RPMI7951 (cell line): ENCODE measurements at places on chromosomes 3 and 15.

DNA sequence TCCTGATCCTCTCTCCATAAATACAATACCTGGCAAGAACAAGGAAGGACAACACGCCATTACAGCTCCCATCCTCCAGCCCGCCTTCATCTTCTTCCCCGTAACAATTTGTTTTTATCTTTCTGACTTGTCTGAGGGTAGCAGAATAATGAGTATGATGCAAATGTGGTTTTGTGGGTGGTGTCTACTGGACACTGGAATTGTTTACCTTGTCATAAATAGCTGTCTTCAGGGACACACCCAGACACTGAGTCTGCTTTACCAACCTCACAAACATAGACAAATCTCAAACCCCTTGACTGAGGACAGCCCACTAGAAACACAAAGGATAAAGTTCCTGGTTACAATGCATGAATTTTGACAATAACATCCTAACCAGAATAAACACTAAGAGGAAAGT, 13.4 kb downstream of the WDR72 start:
- no peak for DNase-seq

- no peak for DNase-seq
These were observed 580.4 kb downstream of the ROBO1 start for GRCh38 chr3:79187426-79187825.

DNA sequence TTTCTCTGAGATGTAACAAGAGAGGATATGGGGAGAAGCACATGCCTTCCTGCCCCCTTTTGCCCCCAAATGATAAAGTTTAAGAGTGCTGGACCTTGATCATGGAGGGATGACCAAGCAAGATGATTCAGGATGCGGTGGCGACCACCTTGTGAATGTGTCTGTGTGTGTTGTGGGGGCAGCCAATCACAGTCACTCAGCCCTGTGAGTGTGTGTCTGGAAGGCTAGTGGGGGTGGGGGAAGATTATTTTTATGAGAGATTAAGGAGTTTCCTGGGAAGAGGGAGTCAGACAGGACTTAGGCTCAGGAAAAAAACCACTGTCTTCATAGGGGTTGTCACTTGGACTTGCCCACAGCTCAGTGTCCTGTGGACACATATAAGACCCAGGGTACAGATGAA, 57.8 kb upstream of the KY start:
- peak; percentile 37 for DNase-seq

DNA sequence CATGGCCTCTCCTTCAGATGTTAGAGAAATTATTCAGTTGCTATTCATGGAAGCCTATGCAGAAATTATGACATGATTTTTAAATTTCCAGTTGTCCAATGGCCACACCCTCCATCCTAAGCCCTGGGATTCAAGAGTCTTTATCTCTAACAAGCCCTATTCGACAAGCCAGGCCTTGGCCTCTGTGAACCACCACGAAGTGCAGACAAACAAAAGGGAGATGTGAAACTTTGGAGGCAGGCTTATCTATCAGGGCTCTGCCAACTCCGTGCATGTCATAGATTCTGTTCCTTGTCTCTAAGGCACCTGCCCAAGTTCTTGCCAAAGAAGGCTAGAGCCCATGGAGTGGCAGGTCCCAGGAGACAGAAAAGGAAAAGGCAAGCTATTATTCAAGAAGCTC, 212.4 kb upstream of the ADAMTS9 start:
- no peak for DNase-seq

- peak; percentile 87 for DNase-seq
These were observed 62.8 kb downstream of the FMN1 start for GRCh38 chr15:33131552-33132232.

- DNase-seq = peak; percentile 63
These were observed 140.5 kb upstream of the TBL1XR1 start for GRCh38 chr3:177337541-177338331.

GRCh38 chr3:138916824-138917223, 30.1 kb downstream of the FOXL2 start:
- DNase-seq = peak; percentile 24
